G401 (cell line): ENCODE measurements at places on chromosomes 1 and 21. TPM values are rescaled to one million over a fixed set of nuclear protein-coding genes. Genes with fewer than 3 reads are reported as not detected.

DNA sequence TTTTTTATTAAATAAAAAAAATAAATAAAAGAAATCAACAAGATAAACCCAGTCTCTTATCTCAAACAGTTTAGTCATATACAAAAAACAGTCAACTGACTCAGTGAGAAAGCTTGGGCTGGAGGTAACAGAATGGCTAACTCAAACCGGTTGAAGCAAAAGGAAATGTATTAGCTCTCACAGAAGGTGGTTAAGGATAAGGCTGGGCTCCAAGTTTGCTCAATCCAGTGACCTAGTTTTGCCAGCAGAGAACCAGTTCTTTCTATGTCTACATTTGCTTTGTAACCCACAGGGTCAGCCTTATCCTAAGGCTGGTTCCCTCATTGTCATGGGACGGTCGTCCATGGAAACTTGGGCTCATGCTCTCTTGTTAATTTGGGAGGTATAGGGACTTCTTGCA, 144.5 kb upstream of the L1TD1 start:
- peak; percentile 95 for DNase-seq

DNA sequence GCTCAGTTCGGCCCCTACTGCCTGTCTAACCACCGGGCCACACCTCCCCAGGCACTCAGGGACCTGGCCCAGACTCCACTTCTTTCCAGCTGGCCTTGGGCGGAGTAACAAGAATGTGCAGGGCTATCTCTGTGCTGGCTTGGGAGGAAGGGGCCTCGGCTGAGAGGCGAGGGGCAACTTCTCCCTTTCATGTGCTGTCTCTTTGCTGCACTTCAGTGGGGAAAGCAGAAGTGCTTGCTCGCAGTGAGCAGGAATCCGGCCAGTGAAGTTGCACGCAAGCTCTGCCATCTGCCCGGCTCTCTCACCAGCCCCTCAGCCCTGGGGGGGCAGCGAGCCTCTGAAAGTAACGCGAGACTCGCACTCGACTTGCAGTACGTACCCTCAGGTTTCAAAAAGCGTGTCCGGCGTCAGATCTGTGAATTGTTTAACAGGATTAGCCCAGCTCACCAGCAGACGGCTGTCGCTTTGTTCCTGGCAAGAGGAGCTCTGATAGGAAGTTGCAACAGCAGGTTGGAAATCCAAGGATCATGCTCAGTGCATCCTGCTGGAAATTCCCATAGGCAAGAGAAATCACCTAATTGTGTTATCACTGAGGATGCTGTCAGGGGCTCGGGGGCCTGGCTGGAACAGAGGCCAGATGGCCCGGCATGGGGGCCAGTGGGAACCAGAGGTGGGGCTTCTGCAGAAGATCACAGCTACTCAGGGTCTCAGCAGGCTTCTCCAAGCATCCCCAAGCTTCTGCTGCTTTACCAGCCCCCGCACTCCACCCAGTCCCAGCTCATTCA, 221.1 kb downstream of the NPHP4 start:
- peak; percentile 36 for DNase-seq

DNA sequence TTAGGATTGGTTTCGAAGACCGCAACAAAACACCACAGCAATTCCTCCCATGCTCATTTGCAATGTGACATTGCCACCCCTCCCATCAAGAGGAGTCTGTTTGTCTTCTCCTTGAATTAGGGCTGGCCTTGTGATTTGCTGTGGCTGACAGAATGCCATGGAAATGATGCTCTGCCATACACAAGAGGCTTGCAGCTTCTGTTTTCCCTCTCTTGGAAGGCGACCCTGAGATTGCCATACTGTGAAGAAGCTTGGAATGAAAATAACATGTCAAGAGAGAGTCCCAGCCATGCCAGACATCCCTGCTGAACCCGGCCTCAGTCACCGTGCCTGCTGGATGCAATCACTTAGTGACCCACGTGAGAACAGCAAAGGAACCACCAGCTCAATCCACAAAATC, 212.4 kb downstream of the CRB1 start:
- DNase-seq, result peak; percentile 34

POU3F1 gene
- total RNA-seq, result not detected in 2 replicates

DNA sequence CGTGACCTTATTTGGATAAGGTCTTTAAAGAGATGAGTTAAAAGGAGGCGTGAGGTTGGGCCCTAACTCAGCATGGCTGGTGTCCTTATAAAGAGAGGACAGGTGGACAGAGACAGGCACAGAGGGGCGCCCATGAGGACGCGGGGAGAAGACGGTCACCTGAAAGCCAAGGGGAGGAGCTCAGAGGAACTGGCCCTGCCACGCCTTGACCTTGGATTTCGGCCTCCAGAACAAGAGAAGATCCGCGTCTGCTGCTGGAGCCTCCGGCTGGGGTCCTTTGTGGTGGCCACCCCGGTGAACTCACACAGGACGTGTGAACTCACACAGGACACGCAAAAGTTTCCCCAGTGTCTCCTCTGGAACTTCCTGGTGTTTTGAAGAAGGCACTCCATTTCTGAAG, 122.7 kb downstream of the SIK1 start:
- no peak for DNase-seq

DNA sequence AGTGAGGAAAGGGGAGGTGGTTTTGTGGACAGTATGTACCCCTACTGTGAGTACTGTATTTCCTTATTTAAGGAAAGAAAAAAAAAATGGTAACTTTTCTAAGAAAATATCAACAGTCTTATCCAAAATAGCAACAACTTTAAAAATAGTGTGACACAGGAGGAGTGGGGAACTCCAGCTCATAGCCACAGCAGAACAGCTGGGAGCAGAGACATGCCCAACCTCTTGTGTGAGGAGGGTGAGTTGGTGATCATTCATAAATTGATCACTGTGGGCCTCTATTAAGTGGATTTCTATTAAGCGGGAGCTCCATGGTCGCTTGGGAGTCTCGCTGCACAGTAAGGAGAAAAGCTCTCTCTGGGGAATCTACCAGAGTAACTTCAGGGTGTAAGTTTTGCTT, 158.8 kb upstream of the DUSP10 start:
- no peak for DNase-seq

- DNase-seq, result no peak
Measured at GRCh38 chr1:56864430-56864829, 9.8 kb downstream of the C8A start.
